ENCODE measurements at places on chromosomes 7 and 10.

DNA sequence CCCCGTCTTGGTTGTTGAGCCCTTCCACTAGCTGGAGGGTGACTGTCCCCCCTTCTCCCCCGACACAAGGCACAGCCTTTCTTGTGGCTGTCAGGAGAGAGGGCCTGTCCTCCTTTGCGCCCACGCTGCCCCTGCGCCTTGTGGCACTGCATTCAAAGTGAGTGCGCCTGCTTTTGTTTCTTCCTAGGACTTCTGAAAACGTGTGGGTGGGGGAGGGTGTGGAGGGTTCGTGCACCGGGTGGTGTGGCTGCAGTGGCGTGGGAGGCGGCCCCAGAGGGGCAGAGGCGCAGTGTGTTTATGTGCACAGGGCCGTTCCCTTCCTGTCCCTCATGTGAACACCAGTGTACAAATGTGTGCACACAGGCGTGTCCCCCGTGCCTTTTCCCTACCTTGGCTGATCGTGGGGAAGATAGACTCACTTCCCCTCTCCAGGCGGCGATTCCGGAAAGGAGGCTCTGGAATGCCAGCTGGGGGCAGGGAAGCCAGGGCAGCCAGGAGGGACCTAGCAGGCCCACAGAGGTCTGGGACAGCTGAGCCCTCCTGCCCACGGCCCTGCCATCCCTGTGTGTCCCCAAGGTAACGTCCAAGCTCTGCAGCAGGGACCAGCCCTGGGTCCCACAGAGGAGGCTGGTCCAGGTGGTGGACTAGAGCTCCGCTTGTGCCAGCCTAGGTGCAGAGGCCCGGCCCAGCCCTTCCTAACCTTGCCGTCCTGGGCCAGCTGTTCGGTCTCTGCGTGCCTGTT is 88.8 kb downstream of the LHPP start:
- no peak for DNase-seq

DNA sequence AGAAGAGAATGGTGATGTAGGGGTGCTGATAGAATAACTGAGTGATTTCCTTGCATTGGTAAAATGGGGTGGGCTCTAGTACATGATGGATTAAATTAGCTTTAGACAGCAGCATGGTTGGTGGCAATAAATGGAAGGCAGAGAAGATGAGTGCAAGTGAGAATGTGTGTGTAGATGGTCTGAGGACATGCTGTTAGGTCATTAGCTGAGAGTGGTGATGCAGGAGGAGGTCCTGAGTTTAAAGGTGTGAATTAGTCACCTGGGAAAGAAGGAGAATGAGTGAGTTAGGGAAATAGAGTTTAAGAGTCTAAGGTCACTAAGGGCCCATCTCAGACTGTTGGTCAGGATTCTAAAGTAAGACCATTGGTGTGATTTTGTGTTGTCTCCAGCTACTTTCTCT is 17.9 kb upstream of the SEC61A2 start:
- no peak for DNase-seq

- no peak for DNase-seq
Observed at GRCh38 chr7:20229646-20230500, 12.7 kb upstream of the MACC1 start.

DNA sequence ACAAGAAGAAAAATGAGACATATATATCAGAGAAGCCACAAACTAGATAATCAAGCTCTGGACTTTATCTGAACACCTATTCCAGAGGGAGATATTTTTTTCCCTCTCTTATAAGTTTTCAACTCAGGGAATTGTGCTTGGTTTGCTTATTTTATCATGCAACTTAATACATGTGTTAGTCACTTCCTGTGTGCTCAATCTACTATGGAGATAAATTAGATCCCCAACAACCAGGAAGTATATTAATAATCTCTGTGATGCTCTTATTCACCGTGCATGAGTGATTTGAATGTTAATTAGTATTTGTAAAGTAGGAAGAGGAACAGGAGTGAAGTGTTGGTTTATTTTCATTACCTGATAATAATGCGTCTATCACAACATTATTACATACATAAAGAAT is 38.8 kb upstream of the ZNF365 start:
- DNase-seq, result no peak

DNA sequence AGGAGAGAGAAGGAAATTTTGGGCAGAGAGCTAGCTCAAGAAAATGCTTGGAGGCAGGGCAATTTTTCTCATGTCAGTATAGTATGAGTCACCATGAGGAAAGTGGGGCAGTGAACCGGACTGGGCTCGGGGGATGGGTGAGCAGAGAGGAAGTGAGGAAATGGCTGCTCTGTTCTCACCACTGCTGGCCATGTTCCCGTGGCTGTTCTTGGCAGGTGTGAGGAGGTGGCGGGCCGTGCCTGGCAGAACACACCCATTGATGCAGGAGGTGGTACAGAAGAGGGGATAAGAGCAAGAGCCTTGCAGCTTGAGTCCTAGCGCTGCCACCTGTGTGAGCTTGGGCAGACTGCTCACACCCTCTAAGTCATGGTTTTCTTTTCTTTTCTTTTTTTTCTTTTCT is 304.4 kb upstream of the LYZL1 start:
- DNase-seq, result peak; percentile 22

DNA sequence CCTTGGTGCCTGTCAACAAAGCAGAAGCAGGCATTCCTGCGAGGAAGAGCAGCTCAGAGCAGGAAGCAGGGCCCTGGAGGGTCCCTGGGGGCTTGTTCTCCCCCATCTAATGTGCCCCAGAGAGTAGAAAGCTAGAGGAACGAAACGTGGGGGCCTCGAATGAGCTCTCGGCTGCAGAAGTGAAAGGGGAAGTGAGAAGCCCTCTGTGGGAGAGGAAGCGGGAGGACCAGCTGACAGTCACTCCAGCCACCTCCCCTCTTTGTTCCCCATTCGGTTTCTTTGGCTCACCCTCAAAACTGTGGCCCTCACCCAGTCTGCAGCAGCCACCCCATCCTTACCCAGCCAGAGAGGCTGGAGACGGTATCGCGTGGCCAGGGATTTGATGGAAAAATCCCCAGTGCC is 25.0 kb downstream of the C10orf105 start:
- DNase-seq, result no peak

DNA sequence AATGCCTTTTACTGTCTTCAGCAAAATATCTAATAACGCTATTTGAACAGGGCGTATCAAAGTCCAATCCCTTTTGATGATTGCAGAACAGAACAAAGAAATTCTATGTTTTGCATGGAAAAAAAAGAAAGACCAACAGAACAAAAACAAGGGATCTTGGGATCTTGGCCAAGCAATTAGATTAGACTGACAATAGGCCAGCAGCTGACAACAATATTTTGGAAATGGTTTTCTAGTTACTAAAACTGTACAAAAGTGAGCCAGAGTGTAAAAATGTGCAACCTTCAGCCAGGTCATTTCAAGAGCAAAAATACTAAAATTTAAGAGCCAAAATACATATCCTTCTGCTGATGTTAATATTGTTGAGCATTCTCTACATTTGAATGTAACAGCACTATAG is 716.5 kb upstream of the KCND2 start:
- no peak for DNase-seq

GRCh38 chr10:128069351-128070051 is 56.7 kb downstream of the MKI67 start:
- peak; percentile 61 for DNase-seq

DNA sequence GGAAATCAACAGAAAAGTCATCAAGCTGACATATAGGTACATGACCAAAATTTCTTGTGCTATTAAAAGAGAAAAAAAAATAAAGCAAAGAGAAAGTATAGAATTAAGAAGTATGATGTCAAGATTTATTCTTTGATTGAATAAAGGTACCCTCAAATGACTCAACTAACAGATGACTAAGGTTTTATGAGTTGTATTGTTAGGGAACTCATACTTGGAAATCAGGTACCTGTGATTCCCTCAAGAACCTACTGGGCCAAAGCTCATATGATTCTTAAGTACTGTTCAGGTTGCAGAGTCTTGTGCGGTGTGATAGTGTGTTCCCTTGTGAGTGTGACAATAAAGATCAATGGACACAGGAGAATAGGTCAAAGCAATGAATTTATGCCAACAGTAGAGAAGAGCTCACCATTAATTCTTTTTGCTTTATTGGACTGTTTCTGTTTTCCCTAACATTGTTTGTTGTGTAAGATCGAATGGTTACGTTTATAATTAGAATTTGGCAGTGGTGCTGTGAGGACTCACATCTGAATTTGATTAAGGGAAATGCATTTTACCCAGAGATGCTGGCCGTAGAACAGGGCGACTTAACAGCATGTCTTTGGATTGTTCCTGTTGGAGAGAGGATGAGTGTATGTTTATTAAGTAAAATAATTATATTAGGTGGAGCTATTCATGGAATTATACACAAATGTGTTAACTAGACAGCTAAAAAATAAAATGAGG is 293.2 kb upstream of the SEMA3D start:
- no peak for DNase-seq

GRCh38 chr7:42930889-42931288 is 1.1 kb downstream of the PSMA2 start:
- DNase-seq, result no peak

- no peak for DNase-seq
Observed at GRCh38 chr7:91636129-91636724, 244.3 kb downstream of the MTERF1 start.

All from 8988T (cell line).